Stimulated activated CD4-positive, alpha-beta T cell treated with anti-CD3 and anti-CD28 coated beads, Interleukin-15, amount 100 ng/mL, for 1 hour (primary cell): ENCODE measurements at places on chromosomes 4 and X.

- DNase-seq = no peak
Observed at GRCh38 chr4:135411251-135411650, 1209.7 kb upstream of the PABPC4L start.

DNA sequence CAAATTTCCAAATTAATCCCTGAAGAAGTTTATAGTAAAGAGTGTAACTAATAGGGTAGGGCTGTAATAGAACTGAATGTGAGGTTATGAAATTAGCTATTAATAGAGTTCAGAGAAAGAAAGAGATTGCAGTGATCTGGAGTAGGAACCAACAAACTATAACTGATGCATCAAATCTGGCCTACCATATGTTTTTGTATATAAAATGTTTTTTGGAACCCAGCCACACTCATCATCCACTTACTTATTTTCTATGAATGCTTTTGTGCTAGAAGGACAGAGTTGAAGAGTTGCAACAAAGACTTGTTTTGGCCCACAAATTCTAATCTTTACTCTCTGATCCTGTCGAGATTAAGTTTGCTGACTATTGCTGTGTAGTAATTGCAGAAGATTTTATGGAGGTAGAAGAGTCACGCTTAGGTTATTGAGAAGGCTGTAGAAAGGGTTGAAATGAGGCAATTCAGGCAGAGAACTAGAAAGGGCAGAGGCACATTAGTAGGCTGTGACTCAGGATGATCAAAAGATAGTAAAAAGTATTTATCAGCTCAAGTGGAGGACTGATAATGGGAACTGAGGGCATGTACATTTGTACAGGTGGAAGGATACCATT is 298.7 kb upstream of the EMCN start:
- no peak for DNase-seq

GRCh38 chr4:104625706-104626105 is 131.0 kb upstream of the CXXC4 start:
- no peak for DNase-seq

GRCh38 chrX:151754641-151755215 is 20.2 kb downstream of the CNGA2 start:
- no peak for DNase-seq
